ENCODE measurements at places on chromosomes 16 and 17.

GRCh38 chr17:33469911-33470310 lies 176.8 kb upstream of the ASIC2 start:
- no peak for DNase-seq

- no peak for DNase-seq
These were observed 12.7 kb upstream of the APRT start for GRCh38 chr16:88824256-88825077.

DNA sequence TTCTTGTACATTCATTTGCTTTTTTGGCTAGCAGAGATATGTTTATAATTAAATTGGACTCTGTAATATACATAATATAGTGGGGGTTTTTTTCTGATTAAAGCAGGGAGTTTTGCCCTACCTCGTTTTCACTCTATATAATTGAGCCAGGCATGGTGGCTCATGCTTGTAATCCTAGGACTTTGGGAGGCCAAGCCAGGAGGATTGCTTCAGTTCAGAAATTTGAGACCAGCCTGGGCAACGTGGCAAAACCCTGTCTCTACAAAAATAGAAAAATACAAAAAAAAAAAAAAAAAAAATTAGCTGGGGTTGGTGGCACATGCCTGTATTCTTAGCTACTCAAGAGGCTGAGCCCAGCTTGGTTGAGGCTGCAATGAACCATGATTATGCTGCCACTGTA lies 42.2 kb downstream of the PAFAH1B1 start:
- no peak for DNase-seq

DNA sequence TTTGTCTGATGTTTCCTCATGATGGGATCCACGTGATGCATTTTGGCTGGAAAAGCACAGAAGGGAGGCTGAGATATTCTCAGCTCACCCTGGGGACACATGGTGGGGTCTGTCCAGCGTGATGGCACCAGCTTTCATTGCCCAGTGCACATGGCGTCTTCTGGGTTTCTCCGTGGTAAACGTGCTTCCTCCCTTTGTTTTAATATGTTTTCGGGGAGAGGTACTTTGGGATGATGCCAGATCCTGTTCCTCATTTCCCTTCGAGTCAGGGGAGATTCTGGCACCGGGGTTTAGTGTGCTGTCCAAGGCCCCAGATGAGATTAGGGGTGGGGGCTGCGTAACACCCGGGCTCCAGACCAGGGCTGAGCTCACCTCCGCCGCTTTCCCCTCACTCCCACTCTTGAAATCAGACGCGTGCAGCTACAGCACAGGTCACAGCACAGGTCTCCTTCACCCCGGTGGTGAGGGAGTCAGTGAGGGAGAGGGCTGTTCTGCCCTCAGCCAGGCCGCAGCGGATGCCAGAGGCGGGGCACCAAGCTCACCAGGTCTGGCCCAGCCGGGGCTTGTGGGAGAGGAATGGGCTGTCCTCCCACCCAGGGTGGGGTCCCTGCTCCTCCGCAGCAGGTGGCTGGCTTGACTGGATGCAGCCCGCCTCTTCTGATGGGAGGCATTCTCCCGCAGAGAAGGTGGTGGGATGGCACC lies 33.9 kb downstream of the COX4I1 start:
- DNase-seq: no peak

GRCh38 chr16:69672998-69673713 lies 53.2 kb downstream of the NQO1 start:
- DNase-seq: no peak

- DNase-seq: no peak
These were observed 1.4 kb downstream of the GOT2 start for GRCh38 chr16:58732545-58733247.

GRCh38 chr16:52993179-52993578 lies 59.5 kb downstream of the CHD9NB start:
- no peak for DNase-seq

DNA sequence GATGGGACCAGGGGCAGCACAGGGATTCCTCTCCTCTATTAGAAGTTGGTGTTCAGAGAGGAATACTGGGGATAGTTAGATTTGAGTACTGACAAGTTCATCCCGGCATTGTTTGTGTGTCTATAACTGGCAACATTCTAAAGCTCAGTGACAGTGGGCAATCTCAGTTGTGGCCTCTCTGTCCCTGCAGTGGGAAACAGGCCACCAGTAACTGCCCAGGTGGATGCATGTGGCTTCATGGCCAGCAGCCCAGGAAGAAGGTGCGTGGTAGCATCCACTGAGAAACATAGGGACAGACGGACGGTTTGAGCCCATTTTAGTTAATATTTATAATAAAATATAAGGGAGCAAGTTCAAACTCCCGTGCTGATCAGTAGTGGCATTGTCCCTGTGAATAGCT lies 51.5 kb downstream of the B9D1 start:
- no peak for DNase-seq

GRCh38 chr17:80539022-80539641 lies 5.5 kb upstream of the RPTOR start:
- DNase-seq: no peak

DNA sequence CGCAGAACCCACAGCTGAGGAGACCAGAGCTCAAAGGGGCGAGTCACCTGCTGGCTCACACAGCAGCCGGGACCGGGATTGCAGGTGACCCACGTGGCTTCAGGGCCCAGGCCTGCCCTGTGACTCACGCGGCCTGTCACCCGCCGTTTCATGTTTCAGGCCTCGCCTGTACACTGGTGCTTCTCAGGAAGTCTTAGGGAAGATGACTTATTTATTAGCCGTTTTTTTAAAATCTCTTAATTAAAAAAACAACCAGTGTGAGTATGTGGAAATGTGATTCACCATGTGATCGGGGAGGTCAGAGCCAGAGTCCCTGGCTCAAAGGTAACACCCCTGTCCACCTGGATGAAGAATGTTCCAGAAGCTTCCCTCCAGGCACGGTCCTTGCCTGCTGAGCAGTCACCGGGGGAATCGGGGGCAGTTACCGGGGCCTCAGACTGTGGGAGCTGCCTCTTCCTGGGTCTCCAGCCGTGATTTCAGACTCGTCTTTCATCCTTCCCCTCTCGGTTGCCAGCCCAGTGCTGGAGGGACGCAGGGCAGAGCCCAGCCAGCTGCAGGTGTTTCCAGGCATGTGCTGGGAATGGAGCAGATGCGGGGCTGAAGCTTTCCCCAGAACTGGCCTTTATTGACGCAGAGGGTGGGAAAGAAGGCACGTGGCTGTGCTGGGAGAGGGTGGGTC lies 49.3 kb downstream of the CMIP start:
- DNase-seq: no peak

DNA sequence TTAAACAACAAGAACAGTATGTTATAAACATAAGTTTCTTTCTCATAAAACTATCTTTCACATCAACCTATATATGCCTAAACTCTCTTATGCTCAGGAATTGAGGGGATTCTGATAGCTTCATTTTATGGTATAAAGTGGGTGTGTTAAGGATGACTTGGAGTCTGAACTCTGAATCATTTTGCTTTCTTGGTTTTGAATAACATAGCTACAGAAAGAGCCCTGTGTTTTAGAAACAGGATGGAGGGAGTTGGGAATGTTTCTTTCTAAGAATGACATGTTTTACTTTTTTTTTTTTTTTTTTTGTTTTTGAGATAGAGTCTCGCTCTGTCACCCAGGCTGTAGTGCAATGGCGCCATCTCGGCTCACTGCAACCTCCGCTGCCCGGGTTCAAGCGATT lies 50.1 kb downstream of the RHOT1 start:
- DNase-seq: no peak

GRCh38 chr17:47999582-47999981 lies 28.7 kb downstream of the CDK5RAP3 start:
- DNase-seq: no peak

- no peak for DNase-seq
These were observed at the start of gene UBTF for GRCh38 chr17:44219616-44220212. Gene UBTF (minus strand): TSS chr17:44219675. CDS start chr17:44218229, 1,446 bp downstream.

DNA sequence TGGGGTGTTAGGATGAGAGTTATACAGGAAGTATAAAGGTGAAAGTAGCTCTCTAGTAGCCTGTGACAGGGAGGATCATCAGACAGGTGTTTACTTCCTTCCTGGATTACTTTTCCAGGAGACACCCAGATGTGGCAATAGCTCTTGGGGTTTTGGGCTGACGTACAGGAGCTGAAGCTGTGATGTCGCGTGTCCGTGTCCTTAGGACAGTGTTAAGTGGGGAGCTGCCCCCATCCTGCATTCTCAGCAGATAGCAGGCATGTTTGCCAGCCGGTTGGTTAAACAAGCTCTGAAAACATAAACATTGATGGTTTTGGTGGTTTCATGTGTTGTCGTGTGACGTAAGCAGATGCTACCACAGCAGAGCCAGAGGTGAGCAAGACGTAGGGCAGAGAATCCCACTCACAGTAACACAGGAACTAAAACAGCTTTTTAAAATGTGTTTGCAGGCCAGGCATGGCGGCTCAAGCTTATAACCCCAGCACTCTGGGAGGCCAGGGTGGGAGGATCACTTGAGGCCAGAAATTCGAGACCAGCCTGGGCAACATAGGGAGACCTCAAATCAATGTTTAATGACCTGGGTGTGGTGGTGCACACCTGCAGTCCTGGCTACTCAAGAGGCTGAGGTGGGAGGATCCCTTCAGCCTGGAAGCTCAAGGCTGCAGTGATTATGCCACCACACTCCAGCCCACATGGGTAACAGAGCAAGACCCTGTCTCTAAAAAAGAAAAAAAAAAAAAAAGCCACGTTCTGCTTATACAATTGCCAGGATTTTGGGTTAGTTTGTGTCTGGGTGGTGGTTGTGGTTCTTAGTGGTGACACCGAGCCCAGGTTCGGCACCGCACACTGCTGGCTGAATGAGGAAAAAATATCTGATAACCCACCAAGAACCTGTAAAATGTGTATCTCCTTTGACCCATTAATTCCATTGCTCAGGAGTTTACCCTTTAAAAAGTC lies 18.2 kb upstream of the IL17C start:
- DNase-seq: no peak

GRCh38 chr16:23842137-23842600 lies 6.4 kb downstream of the PRKCB start:
- no peak for DNase-seq

DNA sequence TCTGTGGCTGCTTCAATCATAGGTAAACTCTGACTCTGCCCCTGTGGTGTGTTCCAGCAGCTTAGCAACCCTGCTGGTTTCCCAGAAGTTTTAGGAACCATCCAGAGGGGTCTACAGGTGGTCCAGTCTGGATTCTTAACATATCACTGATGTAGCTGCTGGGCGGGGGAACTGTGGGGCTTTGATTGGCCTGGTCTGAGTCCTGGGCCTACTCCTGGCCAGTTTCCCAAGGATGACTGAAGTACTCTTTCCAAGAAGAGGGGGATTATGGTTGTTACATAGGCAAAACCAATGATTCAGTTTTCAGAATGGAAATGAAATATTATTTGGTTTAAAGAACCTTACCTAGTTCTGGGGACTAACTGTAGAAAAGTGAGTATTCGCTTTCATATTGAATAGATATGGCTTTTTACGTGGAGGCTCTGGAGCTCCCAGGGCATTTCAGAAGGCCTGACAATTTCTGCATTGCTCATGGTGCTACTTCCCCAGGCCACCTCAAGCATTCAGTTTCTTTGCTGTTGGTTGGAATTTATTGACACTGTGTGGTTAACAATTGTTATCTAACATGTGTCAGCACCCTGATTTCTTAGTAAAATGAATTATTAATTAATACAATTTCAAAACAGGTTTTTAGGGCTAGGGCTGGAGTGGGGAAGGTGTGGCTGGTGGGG lies 38.4 kb downstream of the EPN2 start:
- DNase-seq: no peak

- no peak for DNase-seq
These were observed 71.1 kb downstream of the TMEM114 start for GRCh38 chr16:8519179-8519578.

GRCh38 chr17:2181206-2181896 lies 122.2 kb downstream of the SMG6 start:
- no peak for DNase-seq
